Epithelial cell of prostate (primary cell): ENCODE measurements at places on chromosomes 3 and 15.
A peak's percentile ranks its signal among the peaks of the same experiment; 100 is the strongest.

DNA sequence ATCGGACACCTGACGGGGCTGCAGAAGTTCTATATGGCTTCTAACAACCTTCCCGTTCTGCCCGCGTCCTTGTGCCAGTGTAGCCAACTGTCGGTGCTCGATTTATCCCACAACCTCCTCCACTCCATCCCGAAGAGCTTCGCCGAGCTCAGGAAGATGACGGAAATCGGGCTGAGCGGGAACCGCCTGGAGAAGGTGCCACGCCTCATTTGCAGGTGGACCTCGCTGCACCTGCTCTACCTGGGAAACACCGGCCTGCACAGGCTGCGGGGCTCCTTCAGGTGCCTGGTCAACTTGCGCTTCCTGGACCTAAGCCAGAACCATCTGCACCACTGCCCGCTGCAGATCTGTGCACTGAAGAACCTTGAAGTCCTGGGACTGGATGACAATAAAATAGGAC, 9.8 kb upstream of the LRRC34 start:
- no peak for DNase-seq

DNA sequence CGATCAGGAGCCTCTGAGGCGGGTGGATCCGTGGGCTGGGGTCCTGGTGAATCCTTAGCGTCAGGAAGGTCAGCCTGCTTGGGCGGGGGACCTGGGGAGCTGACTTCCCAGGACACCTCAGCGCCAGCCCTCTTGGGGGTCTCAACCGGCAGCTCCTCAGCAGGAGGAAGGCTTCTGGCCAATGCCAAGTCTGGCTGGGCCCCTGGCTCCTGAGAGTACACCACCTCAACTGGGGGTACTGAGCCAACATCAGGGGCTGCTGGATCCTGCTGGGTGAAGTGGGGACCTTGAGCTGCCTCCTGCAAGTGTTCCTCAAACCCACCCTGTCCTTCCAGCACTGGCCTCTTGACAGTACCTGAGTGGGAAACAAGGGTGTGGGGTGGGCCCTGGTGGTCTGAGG, 3.1 kb downstream of the PRRT3 start:
- DNase-seq: no peak

GRCh38 chr3:168820810-168821415, 725.2 kb upstream of the GOLIM4 start:
- no peak for DNase-seq

- no peak for DNase-seq
These were observed 569.2 kb upstream of the ARPP21 start for GRCh38 chr3:35070088-35070487.

DNA sequence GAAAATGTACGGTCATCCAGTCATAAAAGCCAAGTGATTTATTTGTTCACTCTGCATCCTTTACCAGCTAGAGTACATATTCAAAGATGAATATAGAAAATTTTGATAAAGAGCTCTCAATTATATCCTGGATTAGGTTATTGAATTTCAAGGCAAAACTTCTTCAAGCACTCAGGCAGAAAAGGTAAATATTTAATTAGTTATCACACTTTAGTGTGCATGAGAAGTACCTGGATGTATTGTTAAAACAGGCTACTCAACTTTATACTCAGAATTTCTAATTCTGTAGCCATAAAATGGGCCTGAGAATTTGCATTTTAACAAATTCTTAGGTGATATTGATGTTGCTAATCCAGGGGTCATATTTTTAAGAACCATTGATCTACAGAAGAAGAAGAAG, 45.3 kb downstream of the ILDR1 start:
- DNase-seq: no peak

DNA sequence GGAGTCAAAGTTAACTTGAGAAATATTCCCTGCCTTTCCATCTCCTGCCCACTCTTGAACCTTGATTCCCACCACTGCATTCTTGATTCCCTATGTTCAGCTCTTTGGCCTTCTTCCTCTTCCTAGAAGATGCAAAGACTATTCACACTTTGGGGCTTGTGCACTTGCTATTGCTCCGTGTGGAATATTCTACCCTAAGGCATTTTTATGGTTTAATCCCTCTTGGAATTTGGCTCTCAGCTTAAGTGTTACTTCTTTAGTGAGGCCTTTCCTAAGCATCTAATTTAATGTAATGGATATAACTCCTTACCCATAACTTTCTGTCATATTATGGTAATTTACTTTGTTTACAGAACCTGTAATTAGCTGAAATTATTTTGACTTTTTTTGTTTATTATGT, 318.9 kb upstream of the COL8A1 start:
- no peak for DNase-seq

DNA sequence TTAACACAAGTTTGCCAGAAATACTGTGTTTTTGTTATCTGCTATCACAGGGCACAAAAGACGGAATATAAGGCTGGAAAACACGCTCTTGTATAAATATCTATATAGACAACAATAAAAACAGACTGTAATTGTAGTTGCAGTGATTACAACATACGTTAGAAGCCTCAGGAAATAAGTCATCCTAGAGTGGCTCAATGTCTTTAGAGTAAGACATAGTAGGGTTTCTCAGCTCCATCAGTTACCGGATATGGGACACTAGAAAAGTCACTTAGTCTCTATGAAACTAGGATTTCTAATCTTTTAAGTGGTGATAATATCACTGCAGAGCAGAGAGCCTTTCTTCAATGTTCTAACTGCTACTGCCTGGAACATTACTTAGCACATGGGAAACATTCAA, 208.8 kb downstream of the STAG1 start:
- DNase-seq: no peak

- no peak for DNase-seq
These were observed 229.2 kb downstream of the SQOR start for GRCh38 chr15:45863881-45864580.

- DNase-seq: no peak
These were observed 92.5 kb downstream of the RPL22L1 start for GRCh38 chr3:170777564-170777926.

- no peak for DNase-seq
These were observed 75.4 kb downstream of the PPM1L start for GRCh38 chr3:160831401-160831800.

GRCh38 chr3:14492948-14493881, 46.9 kb downstream of the GRIP2 start:
- DNase-seq: no peak

- no peak for DNase-seq
These were observed 44.9 kb downstream of the LIPC start for GRCh38 chr15:58476525-58477162.

GRCh38 chr3:151733613-151734012, at the start of gene AADACL2:
TSS of gene AADACL2 (plus strand) at chr3:151733927. CDS start at chr3:151734036, 109 bp downstream.
- DNase-seq: no peak

DNA sequence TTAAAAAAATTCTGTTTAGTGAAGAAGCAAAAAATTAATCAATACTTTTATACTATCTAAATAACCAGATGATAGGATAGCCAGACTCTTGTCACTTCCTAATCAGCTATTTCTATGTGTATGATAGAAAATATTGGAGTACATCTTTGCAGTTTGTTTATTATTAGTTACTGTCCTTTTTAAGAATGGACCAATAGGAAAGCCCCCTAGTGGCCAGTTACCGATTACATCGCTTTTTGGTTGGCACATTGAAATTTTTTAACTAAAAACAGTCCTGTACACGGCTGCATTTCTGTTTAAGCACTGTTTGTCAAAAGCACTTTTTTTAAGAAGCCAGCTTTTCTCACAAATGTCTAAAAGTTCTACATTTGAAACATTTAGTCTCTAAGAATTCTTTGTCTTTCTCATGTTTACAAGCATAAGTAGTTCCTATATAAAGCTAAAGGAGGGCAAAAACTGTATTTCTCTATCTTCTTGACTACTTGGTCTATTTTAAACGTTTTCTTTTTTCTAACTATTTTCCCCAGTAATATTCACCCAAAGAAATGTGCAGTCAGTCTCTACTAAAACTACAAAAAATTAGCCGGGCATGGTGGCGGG, 253.2 kb upstream of the LRTM1 start:
- no peak for DNase-seq

- no peak for DNase-seq
These were observed 10.1 kb upstream of the FOXB1 start for GRCh38 chr15:59993950-59994401.

- no peak for DNase-seq
These were observed 12.1 kb downstream of the NR2C2 start for GRCh38 chr3:14959359-14959943.

GRCh38 chr3:114650808-114651207, 357.0 kb downstream of the TIGIT start:
- DNase-seq: no peak

- no peak for DNase-seq
These were observed 372.5 kb downstream of the TBL1XR1 start for GRCh38 chr3:176824811-176825210.

DNA sequence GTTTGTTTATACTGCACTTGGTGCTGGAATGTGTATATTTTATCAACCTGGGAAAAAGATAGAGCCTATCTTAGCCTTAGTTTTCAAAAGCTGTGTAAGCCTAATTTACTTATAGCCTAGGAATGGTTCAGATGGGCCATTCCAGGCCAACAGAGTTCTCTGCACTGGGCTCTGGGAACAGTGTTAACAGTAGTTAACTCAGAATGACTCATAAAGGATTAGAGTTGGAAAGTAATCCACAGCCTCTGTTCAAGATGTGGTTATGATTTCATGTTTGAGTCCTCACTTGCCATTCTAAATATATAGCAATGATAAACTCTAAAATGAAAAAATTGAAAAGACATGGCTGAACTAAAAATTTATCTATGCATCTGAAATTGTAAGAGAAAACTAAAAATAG, 22.6 kb upstream of the PEX5L start:
- DNase-seq: peak; percentile 12

DNA sequence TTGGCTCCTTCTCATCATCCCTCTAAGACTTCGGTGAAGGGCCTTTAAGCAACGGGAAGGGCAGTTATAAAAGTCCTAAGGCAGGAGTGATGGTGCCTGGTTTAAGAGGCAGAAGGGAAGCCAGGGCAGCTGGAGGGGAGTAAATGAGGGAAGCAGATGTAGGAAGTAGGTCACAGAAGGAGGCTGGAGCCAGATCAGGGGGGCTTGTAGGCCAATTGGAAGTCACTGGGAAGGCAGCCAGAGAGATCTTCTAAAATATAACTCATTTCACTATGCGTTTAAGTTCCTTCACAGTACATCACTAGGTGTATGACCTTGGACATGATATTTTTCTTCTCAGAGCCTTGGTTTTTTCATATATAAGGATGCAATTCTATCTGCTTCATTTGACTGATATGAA, 94.7 kb downstream of the MYH15 start:
- no peak for DNase-seq

DNA sequence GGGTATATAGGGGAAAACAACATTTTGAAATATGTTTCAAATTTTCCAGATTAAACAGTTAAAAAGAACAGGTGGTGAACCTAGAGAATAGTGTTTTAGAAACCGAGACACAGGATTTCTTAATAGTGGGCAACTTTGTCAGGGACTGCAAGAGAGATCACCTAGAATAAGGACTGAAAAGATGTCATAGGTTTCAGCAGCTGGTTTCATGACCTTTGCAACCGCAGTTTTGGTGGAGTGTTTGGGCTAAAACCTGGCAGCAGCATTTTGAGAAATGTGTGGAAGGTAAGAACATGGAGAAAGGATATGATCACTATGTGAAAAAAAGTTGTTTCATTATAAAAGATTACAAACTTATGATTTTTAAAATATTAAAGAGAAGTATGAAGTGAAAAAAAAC, 34.9 kb downstream of the PRKCI start:
- DNase-seq: no peak

- no peak for DNase-seq
These were observed 67.9 kb upstream of the KY start for GRCh38 chr3:134718726-134719125.

GRCh38 chr3:128271536-128272332, 118.5 kb downstream of the EEFSEC start:
- no peak for DNase-seq

DNA sequence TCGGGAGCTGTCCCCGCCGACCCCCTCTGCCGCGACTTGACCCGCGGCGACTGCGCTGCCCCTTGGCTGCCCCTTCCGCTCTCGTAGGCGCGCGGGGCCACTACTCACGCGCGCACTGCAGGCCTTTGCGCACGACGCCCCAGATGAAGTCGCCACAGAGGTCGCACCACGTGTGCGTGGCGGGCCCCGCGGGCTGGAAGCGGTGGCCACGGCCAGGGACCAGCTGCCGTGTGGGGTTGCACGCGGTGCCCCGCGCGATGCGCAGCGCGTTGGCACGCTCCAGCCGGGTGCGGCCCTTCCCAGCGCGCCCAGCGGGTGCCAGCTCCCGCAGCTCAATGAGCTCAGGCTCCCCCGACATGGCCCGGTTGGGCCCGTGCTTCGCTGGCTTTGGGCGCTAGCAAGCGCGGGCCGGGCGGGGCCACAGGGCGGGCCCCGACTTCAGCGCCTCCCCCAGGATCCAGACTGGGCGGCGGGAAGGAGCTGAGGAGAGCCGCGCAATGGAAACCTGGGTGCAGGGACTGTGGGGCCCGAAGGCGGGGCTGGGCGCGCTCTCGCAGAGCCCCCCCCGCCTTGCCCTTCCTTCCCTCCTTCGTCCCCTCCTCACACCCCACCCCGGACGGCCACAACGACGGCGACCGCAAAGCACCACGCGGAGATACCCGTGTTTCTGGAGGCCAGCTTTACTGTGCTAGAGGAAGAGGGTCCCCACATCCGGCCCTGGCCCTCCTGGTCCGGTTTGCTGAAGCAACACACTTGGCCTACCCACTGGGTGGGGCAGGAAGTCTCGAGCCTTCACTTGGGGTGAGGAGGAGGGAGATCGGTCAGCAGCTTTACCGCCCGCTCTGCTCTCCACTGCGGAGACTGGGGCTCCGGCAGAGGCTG, at the start of gene RASSF1:
TSS of gene RASSF1 (minus strand) at position 389 of the 882 bp plus-strand sequence. CDS start at position 358, 31 bp downstream.
- DNase-seq: no peak

DNA sequence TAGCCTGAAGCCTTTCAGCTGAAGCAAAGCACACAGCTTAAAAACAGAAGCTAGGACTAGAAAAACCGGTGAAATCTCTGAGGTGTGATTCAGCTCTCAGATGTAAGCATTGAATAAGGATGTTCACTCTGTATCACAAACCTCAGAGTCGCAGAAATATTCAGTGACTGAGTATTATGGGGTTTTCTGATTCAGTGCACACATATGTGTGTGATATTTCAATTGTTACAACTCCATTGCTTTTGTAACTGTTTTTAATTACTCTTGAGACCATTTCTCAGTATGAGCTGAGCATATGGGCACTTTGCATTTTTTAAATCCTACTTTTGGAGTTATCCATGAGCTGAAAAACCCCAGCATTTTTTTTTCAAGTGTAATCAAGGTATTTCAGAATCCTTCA, 868.8 kb downstream of the NTRK3 start:
- DNase-seq: peak; percentile 26

- DNase-seq: no peak
These were observed 110.5 kb upstream of the BFSP2 start for GRCh38 chr3:133289322-133289721.

DNA sequence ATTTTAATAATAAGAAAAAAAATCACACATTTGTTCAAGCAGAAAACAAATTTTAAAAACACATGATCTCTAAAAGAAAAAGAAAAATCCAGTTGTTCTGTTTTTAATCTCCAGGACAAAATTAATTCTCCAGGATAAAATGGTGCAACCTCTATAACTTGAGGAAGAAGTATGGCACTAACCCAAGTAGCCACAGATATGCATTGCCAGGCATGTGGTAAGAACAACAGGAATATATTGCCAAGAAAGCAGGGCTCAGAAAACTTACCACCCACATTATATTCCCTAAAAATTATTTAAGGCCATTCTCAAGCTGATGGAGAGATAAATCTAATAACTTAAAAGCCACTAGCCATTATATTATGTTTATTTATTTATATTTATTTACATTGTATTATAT, 295.7 kb upstream of the TMCO5A start:
- DNase-seq: no peak
